Urinary bladder (tissue), 4 donors: ENCODE measurements at places on chromosomes 2 and 18. TPM values are rescaled to one million over a fixed set of nuclear protein-coding genes. Genes with fewer than 3 reads are reported as not detected.

CRYBA2 gene
- total RNA-seq = not detected

RTP5 gene
- total RNA-seq = not detected

FRZB gene
- 3.7 TPM for total RNA-seq

SFTPB gene
- total RNA-seq = not detected

DNER gene
- total RNA-seq = 4.4 TPM

DSC1 gene
- 0.16 TPM for total RNA-seq

CDK15 gene
- 3.7 TPM for total RNA-seq

PROKR1 gene
- total RNA-seq = 0.69 TPM

TACR1 gene
- 1.9 TPM for total RNA-seq

SKA1 gene
- 11.5 TPM for total RNA-seq

C2orf66 gene
- 0.32 TPM for total RNA-seq

UGT1A3 gene
- total RNA-seq = 1.2 TPM

- DNase-seq = no peak
These were observed 579 bp downstream of the LOXL3 start for GRCh38 chr2:74552914-74553811.

GRCh38 chr2:86029873-86030272 is 75.8 kb downstream of the POLR1A start:
- no peak for DNase-seq

GRCh38 chr2:11152591-11152990 is 2.7 kb upstream of the SLC66A3 start:
- no peak for DNase-seq

DNA sequence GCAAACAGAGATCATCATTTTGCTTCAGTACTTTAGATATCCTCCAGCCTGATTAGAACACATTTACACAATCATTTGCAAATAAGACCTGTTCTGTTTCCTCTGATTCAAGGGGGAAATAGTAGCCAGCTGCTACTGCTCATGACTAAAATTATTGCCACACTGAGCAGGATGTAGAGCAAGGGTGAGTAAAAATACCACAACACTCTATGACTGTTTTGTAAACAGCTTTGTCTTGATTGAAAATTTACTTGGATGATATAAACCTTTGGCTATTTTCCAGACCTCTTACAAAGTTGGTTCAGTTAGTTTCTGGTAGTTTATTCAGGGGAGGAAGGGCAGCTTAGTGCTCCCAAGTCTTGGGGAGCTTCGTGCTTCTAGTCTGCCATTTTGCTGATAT is 286.4 kb upstream of the CNTNAP5 start:
- DNase-seq = no peak

GRCh38 chr2:235950473-235950809 is 217.7 kb downstream of the GBX2 start:
- no peak for DNase-seq

DNA sequence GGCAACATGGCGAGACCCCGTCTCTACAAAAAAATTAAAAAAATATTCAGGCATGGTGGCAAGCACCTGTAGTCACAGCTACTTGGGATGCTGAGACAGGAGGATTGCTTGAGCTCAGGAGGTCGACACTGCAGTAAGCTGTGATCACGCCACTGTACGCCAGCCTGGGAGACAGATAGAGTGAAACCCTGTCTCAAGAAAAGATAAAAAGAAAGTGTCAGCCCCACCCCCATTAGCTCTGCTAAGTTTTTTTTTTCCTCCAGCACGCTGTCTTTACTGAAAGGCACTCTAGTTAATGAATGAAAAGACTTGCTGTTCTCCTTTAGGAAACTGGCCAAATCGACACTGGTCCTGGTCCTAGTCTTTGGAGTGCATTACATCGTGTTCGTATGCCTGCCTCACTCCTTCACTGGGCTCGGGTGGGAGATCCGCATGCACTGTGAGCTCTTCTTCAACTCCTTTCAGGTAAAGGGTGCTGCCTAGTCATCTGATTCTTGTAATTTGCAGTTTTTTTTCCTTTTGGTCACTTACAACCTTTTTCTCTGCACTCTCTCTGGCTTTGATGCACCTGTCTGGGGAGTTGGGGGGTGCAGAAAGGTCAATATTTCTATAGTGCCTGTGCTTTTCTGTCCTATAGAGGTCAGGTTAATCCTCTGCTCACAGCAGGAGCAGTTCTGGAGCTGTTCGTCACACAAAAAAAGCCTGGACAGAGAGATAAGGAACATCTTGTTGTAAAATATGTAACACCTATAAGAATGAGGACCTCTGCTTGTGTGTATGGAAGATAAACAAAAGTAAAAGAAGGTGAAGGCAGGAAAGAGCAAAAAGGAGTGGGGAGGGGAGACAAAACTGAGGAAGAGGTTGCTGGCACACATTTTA is 82.3 kb downstream of the PTH2R start:
- no peak for DNase-seq

- DNase-seq = no peak
These were observed 281.9 kb downstream of the NDUFA10 start for GRCh38 chr2:239743206-239743605.

GRCh38 chr2:108621087-108621559 is 86.9 kb downstream of the LIMS1 start:
- no peak for DNase-seq

DNA sequence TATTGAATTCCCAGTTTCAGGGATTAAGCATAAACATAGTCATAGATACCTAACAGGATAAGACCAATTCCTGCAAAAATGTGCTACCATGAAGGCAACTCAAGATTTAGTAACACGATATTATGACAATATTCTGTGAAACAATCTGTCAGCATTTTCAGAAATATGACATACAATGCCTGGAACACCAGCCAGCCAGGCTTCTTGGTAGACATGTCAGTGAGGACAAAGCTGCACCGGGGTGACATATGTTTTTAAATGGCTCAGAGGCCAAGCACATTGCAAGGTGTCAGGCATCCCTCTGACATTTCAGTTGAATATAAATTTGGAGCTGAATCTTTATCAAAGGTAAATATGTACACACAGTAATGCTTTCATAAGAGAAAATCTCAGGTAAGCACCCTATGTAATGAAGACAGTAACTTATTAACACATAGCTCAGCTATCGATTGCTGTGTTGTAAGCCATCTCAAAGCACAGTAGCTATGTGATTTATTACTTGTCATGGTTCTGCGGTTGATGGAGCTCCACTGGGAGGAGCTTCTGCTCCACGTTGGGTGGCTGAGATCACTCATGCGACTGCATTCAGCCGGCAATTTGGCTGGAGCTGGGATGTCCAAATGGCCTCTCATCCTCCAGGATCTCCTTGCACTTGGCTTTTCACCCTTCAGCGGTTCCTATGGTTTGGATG is 31.9 kb upstream of the EML6 start:
- no peak for DNase-seq

DNA sequence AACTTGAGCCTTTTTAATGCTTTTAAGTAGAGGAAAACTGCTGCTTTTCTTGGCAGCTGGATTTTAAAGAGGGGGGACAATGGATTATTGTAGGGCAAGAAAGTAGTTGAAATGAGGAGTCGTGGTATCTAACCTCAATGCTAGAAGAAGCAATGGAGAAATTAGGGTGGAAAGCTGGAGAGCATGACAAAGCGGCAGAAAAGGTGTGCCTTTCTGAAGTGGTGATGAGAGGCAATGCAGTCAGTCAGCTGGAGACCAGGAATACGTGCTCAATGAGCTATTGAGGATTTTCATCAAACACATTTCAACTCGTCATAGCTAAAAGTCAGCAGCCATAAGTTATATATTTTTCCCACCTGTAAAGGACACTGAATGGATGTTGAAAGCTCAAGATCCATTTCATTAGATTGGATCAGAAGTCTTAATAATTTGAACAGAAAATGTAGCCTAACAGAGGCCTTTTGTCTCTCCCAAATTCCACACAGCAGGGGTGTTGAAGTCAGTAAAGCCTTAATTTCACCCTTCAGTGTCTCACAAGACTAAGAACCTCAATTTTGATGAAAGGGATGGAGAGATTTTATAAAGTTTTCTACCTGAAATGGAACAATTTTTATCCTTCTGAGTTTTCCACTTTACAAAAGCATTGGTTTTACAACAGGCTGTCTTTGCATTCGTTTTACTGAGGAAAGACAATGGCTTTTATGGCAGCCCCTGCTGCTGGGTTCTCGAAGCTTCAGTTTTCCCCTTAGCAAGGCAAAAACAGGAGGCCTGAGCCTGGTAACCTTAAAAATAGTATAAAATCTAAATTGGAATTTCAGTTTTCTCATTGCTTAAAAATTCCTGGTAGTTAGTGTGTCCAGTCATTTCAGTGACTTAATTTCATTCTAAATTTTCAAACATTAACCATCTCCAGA is 131.1 kb downstream of the CCDC102B start:
- no peak for DNase-seq

DNA sequence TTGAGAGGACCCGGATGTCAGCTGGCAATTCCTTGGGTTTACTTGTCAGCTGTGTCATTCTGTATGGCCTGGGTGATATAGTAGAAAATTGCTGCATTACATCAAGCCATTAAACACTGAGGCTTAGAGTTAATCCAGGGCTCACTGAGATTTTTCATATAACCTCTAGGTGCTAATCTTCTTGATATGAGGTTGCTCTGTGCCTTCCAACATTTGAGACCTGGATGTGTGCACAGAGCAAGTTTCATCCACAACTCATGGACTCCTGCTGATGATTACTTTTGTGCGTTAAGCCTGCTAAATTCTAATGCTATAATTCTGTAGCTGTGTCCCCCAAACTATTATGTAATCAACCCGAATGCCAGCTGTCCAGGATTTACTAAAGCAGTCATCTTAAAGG is 178.4 kb upstream of the CDH20 start:
- no peak for DNase-seq

DNA sequence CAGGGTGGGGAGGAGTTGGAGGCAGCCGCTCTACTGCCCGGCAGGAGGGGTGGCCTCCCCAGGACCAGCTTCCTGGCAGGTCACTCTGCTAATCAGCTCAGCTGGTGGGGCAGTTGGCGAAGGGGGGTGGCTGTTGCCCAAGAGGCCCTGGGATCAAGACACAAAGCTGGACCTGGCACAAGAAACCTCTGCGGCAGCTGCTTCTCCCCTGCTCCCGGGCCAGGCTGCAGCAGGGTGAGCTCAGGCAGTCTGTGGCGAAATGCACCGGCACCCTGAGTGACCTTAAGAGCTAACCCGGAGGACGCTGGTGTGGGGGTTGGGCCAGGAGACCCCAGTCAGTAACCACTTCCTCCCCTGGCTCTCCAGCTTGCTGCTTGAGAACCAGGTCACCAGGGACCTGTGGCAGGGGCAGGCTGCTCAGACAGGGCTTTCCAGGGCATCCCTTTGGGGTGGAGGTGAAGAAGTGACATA is 31.1 kb downstream of the TOGARAM2 start:
- no peak for DNase-seq

DNA sequence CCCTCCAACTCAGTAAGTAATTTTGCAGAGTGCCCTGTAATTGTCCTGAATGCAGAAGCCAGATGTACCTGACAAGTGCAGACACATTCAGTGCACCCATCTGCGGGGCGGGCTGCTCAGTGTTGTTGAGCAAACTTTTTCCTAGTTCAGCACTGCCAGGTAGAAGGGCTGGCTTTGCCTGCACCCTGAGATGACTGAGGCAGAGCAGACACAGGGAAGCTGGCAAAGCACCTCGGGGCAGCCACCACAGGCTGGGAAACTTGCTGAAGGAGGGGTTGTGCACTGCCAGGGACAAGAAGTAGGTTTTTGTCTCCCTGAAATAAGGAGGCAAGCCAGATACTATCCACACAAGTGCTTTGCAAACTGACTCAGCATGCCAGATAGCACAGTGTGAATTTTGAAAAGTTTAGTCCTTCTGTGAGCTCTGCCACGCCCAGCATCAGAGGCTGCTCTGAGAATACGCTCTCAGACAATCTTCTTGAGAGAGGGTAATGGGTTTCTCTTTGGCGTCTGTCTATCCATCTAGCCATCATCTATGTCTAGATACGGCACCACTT is 62.3 kb downstream of the SOWAHC start:
- no peak for DNase-seq

DNA sequence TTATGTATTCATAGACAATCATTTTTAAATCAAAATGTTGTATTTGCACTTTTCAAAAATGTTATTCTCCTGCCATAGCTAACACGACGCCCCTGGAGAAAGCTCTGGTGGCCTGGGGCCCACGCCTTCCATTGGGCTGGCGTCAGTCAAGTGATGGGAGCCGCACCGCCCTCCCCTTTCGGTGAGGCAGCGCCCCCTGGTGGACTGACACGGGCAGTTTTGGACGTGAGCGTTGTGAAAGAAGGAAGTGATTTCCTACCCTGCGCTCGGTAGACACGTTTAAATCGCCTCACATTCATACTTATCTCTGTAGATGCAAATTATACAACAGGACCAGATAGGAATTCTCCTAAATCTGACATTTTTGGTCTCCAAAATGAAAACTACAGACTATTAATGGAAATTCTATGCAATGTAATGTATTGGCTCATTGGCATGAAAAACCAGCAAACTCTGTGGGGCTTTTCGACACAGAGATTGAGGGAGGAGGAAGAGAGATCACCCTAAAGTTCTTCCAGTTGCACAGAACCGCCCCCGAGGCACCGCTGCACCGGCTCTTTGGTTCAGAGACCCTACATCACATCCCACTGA is 326.2 kb upstream of the SOX11 start:
- peak; percentile 31 for DNase-seq

- no peak for DNase-seq
These were observed 42.6 kb upstream of the DARS1 start for GRCh38 chr2:136028001-136028400.

- no peak for DNase-seq
These were observed 168.7 kb upstream of the GULP1 start for GRCh38 chr2:188122985-188123384.

DNA sequence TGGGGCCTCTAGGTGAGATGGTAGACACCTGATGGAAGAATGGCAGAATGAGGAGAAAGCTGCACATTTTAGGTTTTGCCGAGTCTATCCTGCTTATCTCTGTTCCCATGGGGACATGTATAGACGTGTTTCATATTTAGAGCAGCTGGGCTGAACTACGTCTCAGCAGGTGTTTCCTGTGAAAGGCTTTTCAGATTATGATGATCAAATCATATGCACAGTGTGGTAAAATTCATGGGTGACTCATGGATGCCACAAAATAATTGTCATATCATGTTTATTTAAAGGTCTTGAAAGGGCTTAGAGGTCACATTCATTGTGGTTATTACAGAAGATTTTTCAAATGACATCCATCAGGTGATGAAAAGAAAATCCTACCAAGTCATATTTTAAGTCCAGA is 90.5 kb downstream of the ICOS start:
- no peak for DNase-seq

DNA sequence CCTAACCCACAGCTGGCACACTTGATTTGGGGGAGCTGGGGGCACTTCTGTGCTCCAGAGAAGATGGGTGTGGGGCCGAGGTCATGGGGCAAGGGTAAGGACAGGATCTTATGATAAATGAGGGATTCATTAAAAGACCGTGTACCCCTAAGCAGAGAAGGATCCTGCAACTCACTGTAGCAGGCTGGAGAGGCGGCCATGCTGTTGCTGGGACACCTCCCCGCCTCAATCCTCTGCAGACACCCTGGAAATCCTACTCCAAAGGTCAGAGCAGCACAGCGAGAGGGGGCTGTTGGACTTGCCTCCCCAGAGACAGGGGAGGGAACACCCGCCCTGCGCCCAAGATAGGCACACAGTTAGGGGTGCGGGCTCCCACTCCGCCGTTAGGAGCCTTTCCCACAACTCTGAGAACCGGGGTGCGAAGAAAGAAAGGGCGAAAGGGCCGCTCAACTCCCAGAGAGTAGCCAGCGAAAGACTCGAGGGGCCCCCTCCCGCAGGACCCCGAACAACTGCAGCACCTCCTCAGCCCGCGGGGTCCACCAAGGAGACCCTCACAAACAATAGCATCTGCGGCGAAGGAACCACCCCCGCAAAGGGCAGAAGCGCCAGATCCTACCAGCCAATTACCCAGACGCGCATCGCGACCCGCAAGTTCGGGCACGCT is 1.4 kb downstream of the PARD6G start:
- no peak for DNase-seq

- no peak for DNase-seq
These were observed 59.0 kb downstream of the TACR1 start for GRCh38 chr2:75140288-75140687.

GRCh38 chr2:82282111-82282882 is 1977.7 kb upstream of the LRRTM1 start:
- DNase-seq = no peak
